ENCODE measurements at places on chromosomes 2 and 18.

- no peak for DNase-seq
Measured at GRCh38 chr2:177678939-177679338, 286.4 kb downstream of the AGPS start.

- no peak for DNase-seq
Measured at GRCh38 chr2:176488431-176488830, 219.2 kb downstream of the MTX2 start.

- no peak for DNase-seq
Measured at GRCh38 chr2:101368376-101368775, 18.9 kb downstream of the CREG2 start.

DNA sequence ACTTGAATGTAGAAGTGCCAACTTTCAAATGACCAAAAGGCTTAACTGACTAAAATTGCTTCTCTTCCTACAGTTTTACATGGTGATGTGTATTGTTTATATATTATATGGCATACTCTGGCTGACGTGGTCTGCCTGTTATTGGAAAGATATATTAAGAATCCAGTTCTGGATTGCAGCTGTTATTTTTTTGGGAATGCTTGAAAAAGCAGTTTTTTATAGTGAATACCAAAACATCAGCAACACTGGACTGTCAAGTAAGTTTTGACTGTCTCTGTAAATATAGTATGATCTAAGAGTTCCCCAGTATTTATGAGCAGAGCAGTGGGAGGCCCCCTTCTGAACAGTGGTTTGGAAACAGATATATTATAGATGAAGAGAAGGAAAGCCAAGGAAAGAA lies 26.2 kb downstream of the TMEM87B start:
- DNase-seq = no peak

DNA sequence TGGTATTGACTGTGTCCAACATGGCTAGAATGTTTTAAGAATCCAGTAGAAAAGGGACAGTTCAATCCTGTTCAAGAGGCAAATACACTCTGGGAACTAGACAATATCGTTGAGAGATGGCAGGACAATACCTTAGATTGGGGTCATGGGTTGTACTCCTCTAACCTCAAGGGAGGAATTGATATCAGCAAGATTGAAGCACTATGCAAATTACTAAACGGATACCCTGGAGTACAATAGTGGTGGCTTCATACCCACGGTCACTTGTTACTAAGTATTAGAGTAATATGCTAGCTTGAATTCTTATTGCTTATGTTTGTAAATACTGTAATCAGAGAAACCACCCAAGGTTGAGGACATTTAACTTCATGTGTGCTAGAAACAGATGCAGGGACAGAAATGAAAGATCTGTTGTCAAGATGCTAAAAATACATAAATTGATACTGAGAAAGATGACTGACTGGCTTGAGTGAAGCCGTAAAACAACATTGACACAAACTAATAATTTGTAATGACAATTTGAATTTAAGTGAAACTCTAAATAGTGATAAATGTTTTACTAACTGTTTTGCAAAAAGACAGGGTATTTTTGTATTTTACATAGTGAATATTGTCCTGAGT lies 73.3 kb downstream of the KCNJ3 start:
- DNase-seq = no peak

GRCh38 chr2:24763843-24764242 lies 29.3 kb downstream of the PTRHD1 start:
- no peak for DNase-seq

DNA sequence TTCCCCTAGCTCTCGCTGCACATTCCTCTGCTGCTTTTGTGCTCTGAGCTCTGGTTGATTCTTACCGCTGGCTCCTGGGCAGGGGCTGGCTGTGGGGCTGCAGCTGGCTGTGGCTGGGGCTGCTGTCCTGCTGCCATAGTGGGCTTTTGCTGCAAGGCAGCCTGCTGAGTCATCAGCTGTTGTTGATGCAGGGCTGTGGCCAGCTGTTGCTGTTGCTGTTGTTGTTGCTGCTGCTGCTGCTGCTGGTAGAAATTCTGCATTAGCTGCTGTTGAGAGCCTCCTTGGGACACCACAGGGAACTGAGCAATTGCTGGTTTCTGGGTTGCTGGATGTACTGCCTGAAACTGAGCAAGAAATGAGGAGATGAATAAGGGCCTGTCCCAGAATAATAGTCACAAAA lies 77.2 kb upstream of the NFU1 start:
- no peak for DNase-seq

GRCh38 chr2:75277111-75277510 lies 77.8 kb upstream of the TACR1 start:
- no peak for DNase-seq

DNA sequence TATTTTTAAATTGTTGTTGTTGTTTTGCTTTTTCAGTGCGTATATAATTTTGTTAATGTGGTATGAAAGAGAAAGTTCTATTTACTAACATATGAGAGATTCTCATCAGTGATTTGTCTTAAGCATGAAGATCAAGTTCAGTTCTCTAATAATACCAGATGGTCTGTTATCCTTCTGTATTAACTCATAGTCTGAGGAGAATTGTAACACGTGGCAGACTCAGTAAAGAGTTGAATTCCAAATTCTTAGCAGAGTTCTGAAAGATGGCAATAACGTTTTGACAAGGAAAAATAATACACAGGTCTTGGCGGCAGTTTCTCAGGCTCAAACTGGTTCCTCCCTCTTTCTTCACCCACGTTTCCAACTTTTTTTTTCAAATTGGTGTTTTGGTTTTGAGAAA lies 17.2 kb upstream of the COL3A1 start:
- DNase-seq = no peak

GRCh38 chr18:52001106-52001505 lies 338.9 kb upstream of the DCC start:
- DNase-seq = no peak

DNA sequence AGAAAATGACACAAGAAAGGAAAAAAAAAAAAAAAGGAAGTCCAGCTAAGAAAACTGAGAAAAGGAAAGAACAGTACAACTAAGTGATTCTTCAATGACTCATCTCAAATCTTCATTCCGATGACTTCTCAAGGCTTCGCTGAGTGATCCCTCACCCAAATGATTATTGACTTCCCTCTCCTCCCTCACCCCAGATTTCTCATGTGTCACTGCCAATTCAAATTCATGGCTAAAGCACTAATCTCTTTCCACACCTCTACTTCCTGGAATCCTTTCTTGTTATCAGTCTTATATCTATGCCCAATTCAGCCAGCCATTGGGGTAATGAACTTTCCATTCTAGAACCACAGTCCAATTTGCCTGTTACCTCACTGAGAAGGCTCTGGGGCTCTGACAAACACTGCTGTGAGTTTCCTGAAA lies 7.2 kb upstream of the ABCB11 start:
- DNase-seq = no peak

DNA sequence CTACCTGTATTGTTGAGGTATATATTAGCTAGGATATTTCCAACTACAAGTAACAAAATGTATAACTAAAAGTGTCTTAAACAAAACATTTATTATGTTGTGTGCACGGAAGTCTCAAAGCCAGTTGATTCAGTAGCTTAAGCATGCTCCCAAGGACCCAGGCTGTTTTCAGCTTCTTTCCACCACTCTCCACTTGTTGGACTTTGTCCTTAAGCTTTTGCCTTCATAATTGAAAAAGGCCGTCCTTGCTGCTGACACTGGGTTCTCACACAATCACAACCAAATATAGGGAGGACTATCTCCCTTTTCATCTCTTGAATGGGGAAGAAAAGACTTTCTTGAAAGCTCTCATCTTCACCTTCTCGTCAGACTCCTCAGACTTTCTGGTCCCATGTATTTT lies 12.2 kb upstream of the NEMP2 start:
- DNase-seq = no peak

- no peak for DNase-seq
Measured at GRCh38 chr2:188050726-188051125, 240.9 kb upstream of the GULP1 start.

- DNase-seq = no peak
Measured at GRCh38 chr2:24832521-24832920, 39.3 kb downstream of the CENPO start.

- DNase-seq = no peak
Measured at GRCh38 chr18:48828691-48829442, 121.9 kb downstream of the SMAD7 start.

- peak; percentile 3 for DNase-seq
Measured at GRCh38 chr2:188824125-188824524, 150.0 kb upstream of the COL3A1 start.

DNA sequence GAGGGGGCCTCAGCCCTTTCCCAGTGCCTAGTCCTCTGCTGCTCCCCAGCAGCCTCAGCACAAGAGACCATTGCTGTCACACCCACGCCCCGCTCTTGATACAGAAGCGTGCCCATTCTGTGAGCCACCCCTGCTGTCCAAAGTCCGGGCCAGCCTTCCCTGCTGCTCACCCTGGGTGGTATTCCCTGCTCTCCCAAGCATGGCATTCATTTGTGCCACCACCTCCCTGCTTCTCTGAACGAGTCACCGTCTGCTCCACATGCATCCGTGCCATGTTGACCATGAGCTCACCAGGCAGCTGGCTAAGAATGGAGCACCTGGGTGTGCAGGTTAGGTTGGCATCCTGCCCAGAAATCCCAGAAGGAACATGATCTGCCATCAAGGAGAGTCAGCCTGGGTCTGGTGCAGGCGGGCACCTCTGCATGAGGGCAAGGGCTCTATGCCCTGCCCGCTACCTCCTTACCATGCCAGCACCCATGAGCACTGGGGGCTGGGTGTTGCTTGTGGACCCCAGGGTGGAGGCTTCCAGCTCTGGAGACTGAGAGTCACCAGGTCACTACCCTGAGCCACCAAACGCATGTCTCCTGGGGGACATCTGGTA lies 63.0 kb downstream of the TWIST2 start:
- peak; percentile 93 for DNase-seq

DNA sequence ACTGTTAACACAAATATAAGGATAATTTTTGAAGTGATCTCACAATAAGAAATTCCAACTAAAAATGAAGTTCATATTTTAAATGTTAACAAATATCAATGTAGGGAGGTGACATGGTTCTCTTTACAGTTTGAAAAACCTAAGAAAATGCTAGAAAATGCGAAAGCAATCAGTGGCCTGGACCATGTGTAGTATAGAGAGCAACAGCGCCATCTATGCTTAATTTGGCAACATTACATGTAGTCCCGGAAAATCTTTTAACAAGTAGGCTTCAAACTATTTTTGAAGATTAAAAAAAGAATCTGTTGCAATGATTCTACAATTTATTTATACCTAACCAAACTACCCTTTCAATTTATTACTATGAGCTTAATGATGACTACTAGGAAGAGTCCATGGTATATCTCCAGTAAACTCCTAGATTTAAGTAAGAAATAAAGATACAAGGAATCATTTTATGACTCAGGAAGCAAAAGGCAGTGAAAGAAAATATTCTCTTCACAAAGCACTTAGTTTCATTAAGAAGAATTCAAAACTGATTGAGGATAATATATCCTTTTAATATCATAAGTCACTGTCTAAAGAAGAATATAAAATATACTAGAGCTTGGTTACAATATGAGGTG lies 33.3 kb downstream of the NDUFA10 start:
- DNase-seq = no peak

GRCh38 chr2:67213270-67213670 lies 183.9 kb upstream of the ETAA1 start:
- DNase-seq = no peak

DNA sequence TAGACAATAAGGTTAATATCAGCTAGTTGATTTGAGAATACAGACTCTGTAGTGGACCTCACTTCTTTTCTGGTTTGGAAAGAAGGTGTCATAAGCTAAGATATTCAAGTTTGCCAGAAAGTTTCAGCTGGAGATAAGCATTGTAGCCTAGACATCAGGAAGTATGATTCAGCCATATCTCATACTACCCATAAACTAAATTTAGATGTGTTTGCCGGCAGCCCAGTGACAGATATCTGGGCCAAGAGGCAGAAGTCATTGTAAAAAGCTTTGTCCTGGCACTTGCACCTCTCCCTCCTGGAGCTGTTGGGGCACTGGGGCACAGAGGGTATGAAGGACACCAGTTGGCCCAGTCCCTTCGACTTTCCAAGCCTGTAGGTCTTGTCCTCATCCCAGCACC lies 128.0 kb downstream of the EPHA4 start:
- no peak for DNase-seq

GRCh38 chr2:9473308-9473984 lies 905 bp upstream of the IAH1 start:
- DNase-seq = no peak

- DNase-seq = no peak
Measured at GRCh38 chr2:187078297-187078696, 229.3 kb upstream of the ZSWIM2 start.

GRCh38 chr2:189483571-189483970 lies 42.3 kb downstream of the WDR75 start:
- no peak for DNase-seq

DNA sequence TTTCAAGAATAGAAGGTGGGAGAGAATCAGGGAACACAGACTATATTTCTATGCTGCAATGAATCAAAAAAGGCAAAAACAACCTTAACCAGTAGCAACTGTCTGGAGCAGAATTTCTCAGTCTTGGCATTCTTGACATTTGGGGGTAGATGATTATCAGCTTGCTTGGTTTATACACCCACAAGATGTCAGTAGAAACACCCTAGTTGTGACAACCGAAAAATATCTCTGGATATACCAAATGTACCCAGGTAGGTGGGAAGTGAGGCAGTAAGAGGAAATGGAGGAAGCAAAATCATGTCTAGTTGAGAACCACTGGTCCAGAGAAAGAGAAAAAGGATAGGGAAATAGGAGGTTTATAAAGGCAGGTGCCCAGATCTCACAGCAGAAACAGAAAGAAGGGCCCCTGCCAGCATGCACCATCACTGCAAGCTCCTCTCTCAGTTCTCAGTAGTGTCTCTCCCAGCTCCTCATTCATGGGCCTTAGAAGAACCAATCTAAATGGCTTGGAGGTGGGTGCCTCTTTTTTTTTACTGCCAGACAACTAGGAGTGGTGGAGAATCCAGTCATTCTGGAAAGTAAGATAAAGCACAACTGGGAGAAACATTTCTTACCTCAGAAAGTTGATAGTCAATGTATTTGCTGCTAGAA lies 50.4 kb downstream of the MBD2 start:
- no peak for DNase-seq

DNA sequence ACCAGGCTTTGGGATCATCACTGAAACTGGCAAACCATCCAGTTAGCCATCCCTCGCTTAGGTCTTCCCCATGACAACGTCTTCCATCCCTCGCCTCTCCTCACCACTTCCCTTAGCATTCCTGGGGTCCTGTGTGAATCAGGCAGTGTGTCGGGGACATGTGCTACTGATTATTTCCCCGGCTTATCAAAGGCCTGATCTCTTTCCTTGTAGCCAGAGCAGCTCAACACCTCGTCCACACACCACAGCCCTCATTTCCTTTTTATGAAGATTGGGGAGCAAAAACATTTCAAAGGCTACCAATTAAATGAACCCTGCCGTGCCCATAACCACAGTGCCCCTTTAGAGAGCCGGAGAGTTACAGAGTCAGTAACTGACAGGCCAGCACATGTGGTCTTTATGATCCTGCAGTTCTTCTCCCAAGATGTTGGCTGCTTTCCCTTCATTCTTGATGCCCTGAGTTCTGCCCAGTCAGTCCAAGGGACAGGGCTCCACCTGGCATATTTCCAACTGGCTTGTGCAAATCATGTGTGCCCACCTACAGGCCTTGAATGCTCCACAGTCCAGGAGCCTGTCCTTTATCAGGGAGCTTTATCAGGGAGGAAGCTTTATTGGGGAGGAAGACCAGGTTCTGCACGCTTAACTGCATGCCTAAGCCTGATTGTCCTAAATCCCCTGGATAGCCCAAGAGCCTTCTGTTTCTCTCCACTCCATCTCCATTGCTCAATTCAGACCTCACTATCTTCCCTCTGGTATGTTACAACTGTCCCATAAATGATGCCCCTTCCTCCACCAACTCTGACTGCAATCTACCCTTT lies 343.1 kb downstream of the CYRIA start:
- DNase-seq = no peak

- DNase-seq = no peak
Measured at GRCh38 chr2:236940916-236941520, 144.7 kb upstream of the COPS8 start.

- no peak for DNase-seq
Measured at GRCh38 chr2:109601783-109602182, 12.0 kb downstream of the SEPTIN10 start.
